ENCODE measurements at places on chromosomes 7 and 10. TPM values are rescaled to one million over a fixed set of nuclear protein-coding genes. Genes with fewer than 3 reads are reported as not detected.

DNA sequence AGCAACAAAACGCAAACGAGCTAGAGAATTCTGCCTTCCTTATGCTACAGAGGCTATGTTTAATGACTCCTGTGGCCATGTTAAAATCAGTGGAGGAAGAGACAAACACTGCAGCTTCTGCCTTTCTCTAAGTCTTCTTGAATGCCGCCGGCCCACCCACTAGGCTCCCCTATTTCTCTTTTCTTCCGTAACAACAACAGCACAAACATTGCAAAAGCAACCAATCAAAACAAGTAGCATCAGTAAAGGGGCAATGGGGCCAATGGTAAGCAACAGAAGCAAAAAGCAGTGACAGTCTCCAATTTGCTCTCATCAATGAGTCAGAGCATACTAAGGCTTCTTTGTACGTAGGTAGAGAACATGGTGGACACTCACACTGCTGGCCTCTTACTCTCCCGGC lies 26.8 kb downstream of the DNAJC1 start:
- no peaks in the 10 kb centered on the region for H3K27me3 ChIP-seq
- H3K36me3 ChIP-seq: no peaks in the 10 kb centered on the region
- peaks cover 15% of the 10 kb centered on the region for H3K4me1 ChIP-seq
- no peak overlapping the region for H3K27ac ChIP-seq

TPST1 gene
- 18.1 TPM for total RNA-seq

PTPRZ1 gene
- total RNA-seq: 1.8 TPM

DNA sequence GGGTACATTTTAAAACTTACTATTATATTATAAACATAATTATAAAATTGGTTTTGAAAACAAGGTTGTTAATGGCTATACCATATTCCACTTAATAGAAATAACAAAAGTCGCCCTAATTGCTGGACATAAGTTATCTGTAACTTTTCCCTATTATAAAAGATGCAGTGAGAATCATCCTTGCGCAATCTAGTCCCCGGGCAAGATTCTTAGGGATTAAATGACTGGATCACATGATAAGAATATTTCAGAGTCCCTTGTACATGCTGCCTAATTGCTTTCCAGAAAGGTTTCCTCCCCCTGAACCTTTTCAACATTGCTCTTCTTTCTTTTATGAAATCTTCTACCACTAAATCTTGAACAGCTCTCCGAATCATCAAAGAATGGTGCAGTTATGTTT lies 479.8 kb upstream of the MKI67 start:
- H3K4me3 ChIP-seq: no peak overlapping the region
- no peak for DNase-seq
- no peaks in the 10 kb centered on the region for H3K27me3 ChIP-seq
- H3K27ac ChIP-seq: no peak overlapping the region
- no peaks in the 10 kb centered on the region for H3K36me3 ChIP-seq
- no peaks in the 10 kb centered on the region for H3K4me1 ChIP-seq

All from upper lobe of left lung (tissue), 6 donors.